ENCODE measurements at places on chromosomes 3 and 15.

DNA sequence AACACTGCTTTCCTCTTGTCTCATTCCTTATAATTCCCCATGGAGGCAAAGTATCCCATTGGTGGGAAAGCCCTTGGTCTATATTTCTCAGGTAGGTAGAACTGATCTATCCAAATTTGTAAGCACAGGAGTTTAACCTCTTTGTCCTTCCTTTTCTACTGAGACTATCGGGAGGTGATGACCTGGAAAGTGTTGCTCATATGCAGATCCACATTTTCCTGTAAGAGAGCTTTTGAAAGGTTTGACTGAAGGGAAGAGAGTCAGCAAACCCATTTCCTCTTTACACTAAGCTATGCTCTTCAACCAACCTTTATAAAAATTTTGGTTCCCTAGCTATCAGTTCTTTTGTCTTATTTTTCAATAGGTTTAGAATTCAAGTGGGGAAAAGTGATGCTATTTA, 200.7 kb downstream of the TIGIT start:
- DNase-seq = no peak

GRCh38 chr3:53794597-53794996, 51.6 kb downstream of the CHDH start:
- DNase-seq = no peak

GRCh38 chr3:198081421-198081844, 121.4 kb downstream of the LMLN start:
- no peak for DNase-seq

DNA sequence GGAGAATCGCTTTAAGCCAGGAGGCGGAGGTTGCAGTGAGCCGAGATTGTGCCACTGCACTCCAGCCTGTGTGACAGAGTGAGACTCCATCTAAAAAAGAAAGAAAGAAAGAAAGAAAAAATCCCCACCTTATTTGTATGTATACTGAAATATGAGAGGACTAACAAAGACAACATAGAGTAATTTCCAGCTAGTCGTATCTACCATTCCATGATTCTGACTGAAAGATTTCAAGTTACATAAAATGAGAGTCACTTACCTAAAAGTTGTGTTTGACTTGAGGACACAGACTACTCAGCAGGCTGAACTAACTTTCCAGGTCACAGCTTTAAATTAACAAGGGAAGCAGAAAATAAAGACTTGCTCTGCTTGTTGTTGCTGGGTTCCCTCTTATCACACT, 18.8 kb upstream of the PRKCI start:
- DNase-seq = no peak

- DNase-seq = no peak
Measured at GRCh38 chr3:47370887-47371697, 9.7 kb upstream of the PTPN23 start.

DNA sequence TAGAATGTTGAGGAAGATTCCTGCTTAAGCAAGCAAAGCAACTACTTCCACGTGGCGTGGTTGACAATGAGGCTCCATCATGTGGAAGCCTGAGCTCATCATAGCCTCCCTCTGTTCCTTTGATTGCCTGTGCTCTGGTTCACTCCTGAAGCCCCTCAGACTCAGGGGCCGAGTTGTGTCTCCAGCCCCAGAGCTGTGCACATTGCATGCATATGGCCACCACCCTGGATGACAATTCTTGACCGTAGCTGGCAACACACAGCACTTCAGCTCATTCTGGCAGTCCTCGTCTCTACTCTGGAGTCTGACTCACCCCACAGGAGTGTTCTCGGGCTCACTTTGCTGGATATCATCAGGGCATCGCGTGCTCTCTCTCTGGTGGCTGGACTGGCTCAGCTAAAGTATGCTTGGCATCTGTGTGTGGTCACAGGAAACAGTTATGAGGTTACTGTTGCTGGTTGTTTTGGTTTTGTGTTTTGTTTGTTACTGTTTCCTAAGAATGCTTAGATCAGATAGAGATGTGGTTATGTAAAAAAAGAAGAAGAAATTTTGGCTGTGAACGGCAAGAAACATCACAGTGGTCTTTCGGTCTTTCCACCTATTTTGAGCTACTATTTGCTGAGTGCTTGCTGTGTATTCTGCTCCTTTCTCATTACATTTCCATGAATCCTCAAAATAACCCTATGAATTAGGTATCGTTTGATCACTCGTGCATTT, 41.6 kb upstream of the MRPS22 start:
- peak; percentile 100 for DNase-seq

DNA sequence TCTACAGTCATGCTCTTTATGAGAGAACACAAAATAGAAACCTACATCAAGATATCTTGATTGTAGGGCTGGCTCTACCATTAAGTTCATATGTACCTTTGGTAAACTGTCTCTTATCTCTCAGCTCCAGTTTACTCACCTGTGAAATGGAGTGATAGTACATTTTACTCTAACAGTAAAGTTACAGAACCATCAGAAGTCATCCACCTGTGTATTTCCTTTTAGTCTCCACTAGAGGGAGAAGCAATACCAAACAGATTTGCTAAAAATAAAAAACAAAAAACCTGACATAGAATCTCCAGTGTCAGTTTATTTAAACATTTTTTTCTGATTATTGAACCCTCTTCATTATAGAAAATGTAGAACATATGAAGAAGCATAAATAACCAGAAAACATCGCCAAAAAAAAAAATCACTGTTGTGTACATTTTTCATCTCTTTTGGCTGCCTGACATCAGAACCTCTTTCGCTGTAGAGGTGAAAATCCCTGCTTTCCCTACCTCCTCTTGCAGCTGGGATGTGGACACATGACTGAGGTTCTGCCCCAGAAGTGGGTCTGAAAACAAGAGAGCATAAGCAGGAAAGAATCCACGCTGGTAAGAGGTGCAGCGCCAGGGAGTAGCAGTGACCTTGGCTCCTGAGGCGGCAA, 48.7 kb upstream of the WDR72 start:
- no peak for DNase-seq

GRCh38 chr3:127090218-127091160, 102.4 kb upstream of the PRR23E start:
- DNase-seq = no peak

GRCh38 chr15:66742286-66742685, 40.2 kb downstream of the SMAD6 start:
- DNase-seq = no peak

DNA sequence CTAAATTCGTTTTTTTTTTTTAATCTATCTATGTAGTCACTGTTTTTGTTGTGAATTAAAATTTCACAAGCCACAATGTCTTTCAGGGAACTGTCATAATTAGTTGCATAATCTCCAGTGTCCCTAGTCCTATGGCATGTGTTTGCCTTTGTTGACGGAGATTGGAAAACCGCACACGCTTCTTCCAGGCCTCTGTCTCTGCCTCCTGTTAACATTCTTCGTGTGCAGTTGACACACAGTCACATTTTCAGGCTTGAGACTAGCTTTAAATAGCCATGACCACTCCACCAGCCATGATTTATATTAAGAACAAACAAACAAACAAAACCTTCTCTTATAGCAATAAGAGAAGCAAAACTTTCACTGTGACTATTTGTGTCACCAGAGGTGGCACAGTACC, 139.8 kb downstream of the DUT start:
- no peak for DNase-seq

DNA sequence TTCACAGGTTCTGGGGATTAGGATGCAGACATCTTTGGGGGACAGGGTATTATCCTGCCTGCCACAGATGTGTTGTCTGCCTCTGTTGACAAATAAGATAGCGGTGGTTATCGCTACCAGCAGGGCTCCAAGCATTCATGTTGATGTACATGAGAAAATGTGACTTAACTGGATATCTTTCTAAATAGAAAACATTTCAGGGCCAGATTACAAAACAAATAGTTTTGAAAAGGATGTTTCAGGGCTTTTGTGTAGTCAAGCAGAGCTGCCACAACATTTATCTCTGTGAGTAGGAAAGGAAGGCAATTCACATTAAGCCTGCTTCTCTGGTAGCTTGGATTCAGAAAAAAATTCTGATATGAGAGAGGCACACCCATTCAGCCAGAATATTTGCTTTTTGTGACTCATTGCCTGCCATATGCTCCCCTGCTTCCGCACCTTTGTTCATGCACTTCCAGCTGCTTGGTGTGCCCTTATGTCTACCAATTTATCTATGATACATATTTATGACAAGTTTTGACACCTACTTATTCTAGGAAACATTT, 22.8 kb downstream of the PLS1 start:
- DNase-seq = no peak

- DNase-seq = no peak
Measured at GRCh38 chr15:89192766-89193165, 28.6 kb downstream of the RLBP1 start.

DNA sequence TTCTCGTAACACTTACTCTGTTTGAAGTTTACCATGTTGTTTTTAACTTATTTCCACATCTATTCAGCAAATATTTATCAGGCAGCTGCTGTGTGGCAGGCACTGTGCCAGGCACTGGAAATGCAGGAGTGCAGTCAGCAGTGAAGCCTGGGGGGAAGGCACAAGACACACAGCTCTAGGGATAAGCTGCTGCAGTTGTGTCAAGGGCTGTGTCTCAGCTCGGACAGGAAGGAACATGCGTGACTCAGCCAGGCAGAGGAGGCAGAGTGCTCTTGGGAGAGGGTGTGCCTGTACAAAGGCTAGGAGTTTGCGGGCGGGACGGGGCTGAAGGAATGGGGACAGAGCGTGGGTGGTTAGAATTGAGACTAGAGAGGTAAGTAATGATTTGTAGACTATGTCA, 24.7 kb downstream of the LYSMD4 start:
- peak; percentile 75 for DNase-seq

DNA sequence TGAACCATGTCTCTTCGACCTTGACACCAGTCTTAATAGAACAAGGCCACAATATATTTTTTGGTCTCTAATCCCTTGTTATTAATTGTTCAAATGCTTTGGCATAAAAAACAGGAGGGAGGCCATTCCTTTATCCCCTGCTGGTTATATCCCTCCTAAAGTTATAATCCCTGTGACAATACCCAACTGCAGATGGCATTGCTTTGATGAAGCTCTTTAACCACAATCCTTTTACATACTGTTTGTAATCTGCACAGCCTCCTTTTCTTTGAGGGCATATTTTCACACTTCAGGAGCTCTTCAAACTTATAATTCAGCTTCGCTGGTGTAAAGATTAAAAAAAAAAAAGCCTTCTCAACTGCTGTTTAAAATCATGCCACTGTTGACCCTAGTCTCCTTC, 919.0 kb downstream of the EPHA3 start:
- DNase-seq = no peak

- no peak for DNase-seq
Measured at GRCh38 chr3:88235102-88235501, 85.3 kb downstream of the C3orf38 start.

DNA sequence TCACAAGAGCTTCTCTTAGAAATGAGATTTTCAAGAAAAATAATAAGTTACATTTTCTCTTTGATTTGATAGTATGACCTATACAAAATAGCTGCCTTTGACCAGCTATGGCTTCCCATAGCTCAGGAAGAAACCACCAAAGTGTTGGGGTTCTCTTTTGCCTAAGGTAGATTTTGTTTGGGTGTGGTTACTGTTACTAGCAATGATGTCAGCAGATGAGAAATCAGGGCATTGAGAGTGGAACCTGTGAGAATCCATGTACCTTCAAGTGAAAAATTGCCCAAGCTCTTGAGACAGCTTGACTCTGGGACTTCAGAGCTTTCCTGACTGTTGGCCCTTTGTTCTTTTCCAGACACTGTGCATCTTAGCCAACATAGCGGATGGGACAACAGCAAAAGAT, 45.6 kb downstream of the NME9 start:
- no peak for DNase-seq

- DNase-seq = no peak
Measured at GRCh38 chr3:12922881-12923431, 81.6 kb upstream of the RPL32 start.

GRCh38 chr15:83992324-83993031, 243.1 kb upstream of the GOLGA6L4 start:
- DNase-seq = no peak

- DNase-seq = no peak
Measured at GRCh38 chr3:42799376-42799775, 4.9 kb downstream of the HIGD1A start.

GRCh38 chr3:193972832-193973231, 163.1 kb upstream of the HES1 start:
- no peak for DNase-seq

DNA sequence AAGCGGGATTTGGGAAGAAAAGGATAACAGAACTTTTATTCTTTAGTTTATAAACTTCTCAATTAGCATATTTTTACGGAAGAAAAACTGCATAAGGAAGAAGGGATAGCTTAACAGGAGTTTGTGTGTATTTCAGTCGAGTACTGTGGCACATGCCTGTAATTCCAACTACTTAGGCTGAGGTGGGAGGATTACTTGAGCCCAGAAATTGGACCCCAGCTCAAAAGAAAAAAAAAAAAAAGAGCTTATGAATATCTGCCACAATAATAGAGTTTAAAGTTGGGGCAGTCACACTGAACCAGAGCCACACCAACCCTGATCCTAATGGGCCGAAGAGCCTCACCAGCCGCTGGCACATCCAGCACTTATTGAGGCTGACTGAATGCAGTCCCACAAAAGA, 31.1 kb downstream of the CHAC1 start:
- DNase-seq = no peak

GRCh38 chr3:131630097-131630496, 127.3 kb upstream of the MRPL3 start:
- no peak for DNase-seq

GRCh38 chr15:67504056-67504455, 16.9 kb upstream of the C15orf61 start:
- DNase-seq = no peak

DNA sequence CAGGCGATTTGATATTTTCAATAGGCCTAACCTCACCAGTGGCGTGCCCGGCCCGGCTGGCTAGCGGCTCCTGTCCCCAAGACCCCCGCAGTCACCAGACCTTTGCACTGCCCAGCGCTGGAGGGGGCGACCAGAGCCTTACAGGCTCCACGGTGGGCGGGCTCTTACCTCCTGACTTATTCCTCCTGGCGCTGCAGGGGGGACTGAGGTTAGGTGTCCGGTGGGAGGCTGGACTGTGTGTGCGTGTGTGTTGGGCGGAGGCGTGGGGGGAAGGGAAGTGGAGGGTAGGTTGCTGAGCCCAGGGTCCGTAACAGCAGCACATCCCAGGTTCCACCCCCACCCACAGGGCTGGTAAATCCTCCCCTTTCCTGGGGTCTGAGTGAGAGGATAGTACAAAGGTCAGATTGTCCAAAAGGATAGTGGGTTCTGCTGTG, 27.5 kb upstream of the THRB start:
- no peak for DNase-seq

DNA sequence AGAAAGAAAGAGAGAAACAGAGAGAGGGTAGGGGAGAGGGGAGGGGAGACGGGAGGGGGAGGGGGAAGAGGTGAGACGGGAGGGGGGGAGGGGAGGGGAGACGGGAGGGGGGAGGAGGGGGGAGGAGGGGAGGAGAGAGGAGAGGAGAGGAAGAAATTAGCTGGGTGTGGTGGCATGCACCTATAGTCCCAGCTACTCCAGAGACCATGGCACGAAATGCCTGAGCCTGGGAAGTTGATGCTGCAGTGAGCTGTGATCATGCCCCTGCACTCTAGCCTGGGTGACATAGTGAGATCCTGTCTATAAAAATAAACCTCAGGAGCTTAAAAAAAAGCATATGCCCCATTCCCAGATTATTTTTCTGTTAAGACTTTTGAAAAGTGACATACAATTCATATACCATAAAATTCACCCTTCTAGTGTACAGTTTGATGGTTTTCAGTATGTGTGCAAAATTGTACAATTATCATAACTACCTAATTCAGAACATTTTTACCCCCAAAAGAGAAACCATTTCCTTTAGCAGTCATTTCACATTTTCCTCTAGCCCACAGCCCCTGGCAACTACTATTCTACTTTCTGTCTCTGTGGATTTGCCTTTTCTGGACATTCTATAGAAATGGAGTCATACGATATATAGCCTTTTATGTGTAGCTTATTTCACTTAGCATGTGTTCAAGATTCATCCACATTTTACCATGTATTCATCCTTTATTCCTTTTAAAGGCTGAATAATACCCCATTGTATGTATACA, 699.6 kb downstream of the FHIT start:
- no peak for DNase-seq
